ENCODE measurements at places on chromosomes 1 and 21.
A peak's percentile ranks its signal among the peaks of the same experiment; 100 is the strongest.

- no peak for DNase-seq
Observed at GRCh38 chr1:225651376-225651871, 1.5 kb downstream of the ENAH start.

DNA sequence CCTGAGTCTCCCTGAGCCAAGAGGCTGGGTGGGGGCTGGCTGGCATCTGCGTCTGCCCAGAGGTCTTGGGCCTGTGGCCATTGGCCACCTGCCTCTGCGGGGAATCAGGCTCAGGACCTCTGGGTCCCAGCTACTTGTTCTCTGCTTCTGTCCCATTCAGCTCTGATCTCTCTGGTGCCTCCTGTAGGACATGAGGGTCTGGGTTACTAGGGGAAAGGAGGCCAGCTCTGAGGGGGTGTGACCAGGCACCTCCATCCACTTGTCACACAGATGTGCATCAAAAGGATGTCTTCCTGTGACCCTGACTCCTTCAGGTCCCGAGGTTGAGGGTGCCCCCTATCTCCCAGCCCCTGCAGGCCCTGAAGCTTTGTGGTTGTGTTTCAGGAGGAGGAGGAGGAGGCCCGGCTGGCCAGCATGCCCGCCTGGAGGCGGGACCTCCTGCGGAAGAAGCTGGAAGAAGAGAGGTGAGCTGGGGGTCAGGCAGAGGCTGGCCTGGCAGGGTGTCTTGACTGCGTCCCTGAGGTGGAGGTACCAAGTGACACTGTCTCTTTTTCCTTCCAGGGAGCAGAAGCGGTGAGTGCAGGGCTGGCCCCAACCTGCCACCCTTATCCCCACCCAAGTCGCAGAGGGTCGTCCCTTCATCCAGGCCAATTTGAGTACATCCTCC is 9.0 kb downstream of the TNFRSF25 start:
- no peak for DNase-seq

GRCh38 chr1:3745590-3746381 is 6.5 kb upstream of the CCDC27 start:
- DNase-seq, result no peak

- no peak for DNase-seq
Observed at GRCh38 chr1:18751425-18751824, 108.0 kb downstream of the TAS1R2 start.

GRCh38 chr1:24557711-24558131 is 1.8 kb downstream of the NCMAP start:
- DNase-seq, result no peak

GRCh38 chr1:224874775-224875174 is 54.7 kb upstream of the DNAH14 start:
- no peak for DNase-seq

GRCh38 chr1:66438501-66438900 is 95.5 kb upstream of the SGIP1 start:
- no peak for DNase-seq

- no peak for DNase-seq
Observed at GRCh38 chr1:221783936-221784335, 42.0 kb upstream of the DUSP10 start.

GRCh38 chr1:207109004-207109403 is 5.0 kb downstream of the C4BPA start:
- no peak for DNase-seq

DNA sequence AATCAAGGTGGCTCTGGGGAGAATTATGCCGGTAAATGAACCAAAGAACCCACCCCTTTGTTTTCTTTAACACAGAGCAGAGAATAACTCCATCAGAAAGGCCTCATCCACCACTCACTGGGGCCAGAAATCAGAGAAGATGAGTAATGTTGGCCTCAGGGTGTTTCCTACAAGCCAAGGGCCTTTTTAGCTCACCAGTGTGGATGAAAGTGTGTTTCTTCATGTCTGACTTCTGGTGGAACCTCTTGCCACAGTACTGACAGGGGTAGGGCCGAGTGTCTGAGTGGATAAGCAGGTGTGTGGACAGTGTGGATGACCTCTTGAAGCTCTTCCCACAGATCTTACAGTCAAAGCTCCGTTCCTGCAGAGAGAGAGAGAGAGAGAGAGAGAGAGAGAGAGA is 8.3 kb downstream of the GFI1 start:
- no peak for DNase-seq

DNA sequence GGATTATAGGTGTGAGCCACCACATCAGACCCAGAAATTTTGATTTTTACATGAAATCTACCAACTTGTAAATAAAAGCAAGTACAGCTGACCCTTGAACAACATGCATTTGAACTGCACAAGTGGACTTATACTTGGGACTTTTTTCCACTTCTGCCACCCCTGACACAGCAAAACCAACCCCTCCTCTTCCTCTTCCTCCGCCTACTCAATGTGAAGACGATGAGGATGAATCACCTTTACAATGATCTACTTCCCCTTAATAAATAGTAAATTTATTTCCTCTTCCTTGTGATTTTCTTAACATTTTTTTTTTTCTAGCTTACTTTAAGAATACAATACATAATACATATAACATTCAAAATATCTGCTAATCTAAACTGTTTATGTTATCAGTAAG is 17.5 kb upstream of the YRDC start:
- DNase-seq, result no peak

- no peak for DNase-seq
Observed at GRCh38 chr1:45545019-45545493, 5.6 kb upstream of the AKR1A1 start.

GRCh38 chr21:45876381-45877170 is 105.0 kb upstream of the COL6A1 start:
- no peak for DNase-seq

DNA sequence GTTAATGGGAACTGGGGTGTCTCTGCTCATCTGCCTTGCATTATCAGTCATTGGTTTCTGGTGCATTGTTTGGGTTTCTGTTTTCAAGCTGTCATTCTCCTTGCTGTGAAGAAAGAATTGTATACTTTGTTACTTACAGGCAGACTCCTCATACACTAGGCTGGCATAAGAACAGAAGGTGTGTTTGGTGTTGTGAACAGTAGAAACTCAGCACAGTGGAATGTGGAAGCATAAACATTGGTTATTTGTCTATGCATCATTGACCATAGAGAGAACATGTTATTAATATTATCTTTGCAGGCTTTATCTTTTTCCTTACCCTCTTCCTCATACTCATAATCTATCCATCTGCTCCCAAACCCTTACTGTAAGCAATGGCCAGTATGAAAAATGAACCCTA is 18.2 kb downstream of the C1orf87 start:
- DNase-seq, result no peak

DNA sequence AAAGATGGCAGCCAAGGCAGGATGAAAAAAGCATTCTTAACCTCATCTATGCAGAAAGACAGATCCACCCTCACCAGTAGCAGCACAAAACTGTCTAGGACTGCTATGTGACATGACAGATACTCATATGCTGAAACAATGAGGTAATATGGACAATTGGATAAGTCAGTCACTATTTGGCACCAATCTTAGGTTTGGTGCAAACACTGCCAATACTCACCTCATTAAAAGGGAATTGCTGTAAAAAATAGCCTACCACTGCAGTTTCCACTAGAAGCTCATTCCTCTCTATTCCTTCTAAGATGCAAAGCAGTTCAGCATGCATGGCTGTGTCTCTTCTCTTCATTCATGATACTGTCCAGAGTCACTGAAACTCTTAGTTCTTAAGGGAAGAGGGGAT is 91.7 kb downstream of the TBX15 start:
- DNase-seq, result no peak

- no peak for DNase-seq
Observed at GRCh38 chr1:151513626-151514121, 2.5 kb downstream of the CGN start.

GRCh38 chr1:181504399-181504842 is 21.1 kb downstream of the CACNA1E start:
- peak; percentile 38 for DNase-seq

GRCh38 chr21:42164064-42164789 is 54.7 kb upstream of the ABCG1 start:
- peak; percentile 77 for DNase-seq

GRCh38 chr1:234692966-234693580 is 83.1 kb upstream of the IRF2BP2 start:
- DNase-seq, result no peak

- DNase-seq, result peak; percentile 90
Observed at GRCh38 chr1:221203224-221204054, 324.2 kb downstream of the HLX start.

DNA sequence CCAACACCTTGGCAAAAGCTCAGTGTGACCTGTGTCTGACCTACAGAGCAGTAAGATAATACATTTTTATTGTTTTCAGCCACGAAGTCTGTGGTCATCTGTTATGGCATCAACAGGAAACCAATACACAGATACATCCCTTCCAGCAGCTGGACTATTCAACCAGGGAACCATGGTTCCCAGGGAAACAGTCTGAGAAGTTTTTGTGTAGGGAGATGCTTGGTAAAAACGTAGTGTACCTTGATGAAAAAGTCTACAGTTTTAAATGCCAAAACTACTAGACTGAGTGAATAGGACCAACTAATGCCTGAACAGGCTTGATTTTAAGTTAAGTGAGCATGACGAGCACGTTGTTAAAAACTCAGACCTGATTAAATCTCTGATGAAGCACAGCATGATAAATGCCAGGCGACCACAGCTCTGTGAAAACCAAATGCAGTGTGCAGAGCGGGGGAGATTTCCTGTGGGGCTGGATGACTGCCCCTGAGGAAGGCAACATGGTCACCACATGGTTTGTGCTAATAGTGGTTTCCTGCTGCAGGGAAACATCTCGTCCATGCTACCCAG is 228.9 kb downstream of the TNR start:
- no peak for DNase-seq

Data from OCI-M1 (cell line).